ENCODE measurements at places on chromosomes 6 and 20.

GRCh38 chr6:126376682-126377081 is 36.8 kb downstream of the CENPW start:
- H3K4me3 ChIP-seq, result no peak overlapping the region
- H3K36me3 ChIP-seq, result no peaks in the 10 kb centered on the region
- H3K27me3 ChIP-seq, result no peaks in the 10 kb centered on the region

- no peak overlapping the region for H3K27ac ChIP-seq
- no peak overlapping the region for H3K4me3 ChIP-seq
- H3K4me1 ChIP-seq, result peaks cover 10% of the 10 kb centered on the region
- DNase-seq, result no peak
Observed at GRCh38 chr20:673603-674001, 2.0 kb downstream of the SCRT2 start.

GRCh38 chr6:44397424-44398164 is 10.1 kb downstream of the CDC5L start:
- H3K27me3 ChIP-seq, result no peaks in the 10 kb centered on the region
- peaks cover 82% of the 10 kb centered on the region for H3K36me3 ChIP-seq
- H3K4me1 ChIP-seq, result no peaks in the 10 kb centered on the region
- H3K27ac ChIP-seq, result no peak overlapping the region
- H3K4me3 ChIP-seq, result no peak overlapping the region
- DNase-seq, result no peak

- H3K27me3 ChIP-seq, result no peaks in the 10 kb centered on the region
- DNase-seq, result no peak
- H3K27ac ChIP-seq, result no peak overlapping the region
Observed at GRCh38 chr20:61674121-61674520, 391.6 kb downstream of the TAF4 start.

- no peaks in the 10 kb centered on the region for H3K27me3 ChIP-seq
- H3K4me1 ChIP-seq, result no peaks in the 10 kb centered on the region
- H3K4me3 ChIP-seq, result no peak overlapping the region
- H3K36me3 ChIP-seq, result no peaks in the 10 kb centered on the region
- H3K27ac ChIP-seq, result no peak overlapping the region
Observed at GRCh38 chr6:39835821-39836295, 43.7 kb downstream of the DAAM2 start.

All from Karpas-422 (cell line).